Spleen (tissue), 13 donors: ENCODE measurements at places on chromosomes 12 and 14. TPM values are rescaled to one million over a fixed set of nuclear protein-coding genes. Genes with fewer than 3 reads are reported as not detected.

- DNase-seq = no peak
These were observed 101.8 kb upstream of the ATF1 start for GRCh38 chr12:50662116-50662510.

DNA sequence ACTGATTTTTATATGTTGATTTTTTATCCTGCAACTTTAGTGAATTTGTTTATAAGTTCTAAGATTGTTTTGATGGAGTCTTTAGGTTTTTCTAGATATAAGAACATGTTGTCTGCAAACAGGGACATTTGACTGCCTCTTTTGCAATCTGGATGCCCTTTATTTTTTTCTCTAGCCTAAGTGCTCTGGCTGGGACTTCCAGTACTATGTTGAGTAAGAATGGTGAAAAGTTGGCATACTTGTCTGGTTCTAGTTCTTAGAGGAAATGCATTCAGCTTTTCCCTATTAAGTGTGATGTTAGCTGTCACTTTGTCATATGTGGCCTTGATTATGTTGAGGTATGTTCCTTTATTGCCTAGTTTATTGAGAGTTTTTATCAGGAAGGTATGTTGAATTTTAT lies 68.1 kb downstream of the ERC1 start:
- DNase-seq = no peak

- no peak for DNase-seq
These were observed 53.2 kb upstream of the PKP2 start for GRCh38 chr12:32949815-32950214.

DNA sequence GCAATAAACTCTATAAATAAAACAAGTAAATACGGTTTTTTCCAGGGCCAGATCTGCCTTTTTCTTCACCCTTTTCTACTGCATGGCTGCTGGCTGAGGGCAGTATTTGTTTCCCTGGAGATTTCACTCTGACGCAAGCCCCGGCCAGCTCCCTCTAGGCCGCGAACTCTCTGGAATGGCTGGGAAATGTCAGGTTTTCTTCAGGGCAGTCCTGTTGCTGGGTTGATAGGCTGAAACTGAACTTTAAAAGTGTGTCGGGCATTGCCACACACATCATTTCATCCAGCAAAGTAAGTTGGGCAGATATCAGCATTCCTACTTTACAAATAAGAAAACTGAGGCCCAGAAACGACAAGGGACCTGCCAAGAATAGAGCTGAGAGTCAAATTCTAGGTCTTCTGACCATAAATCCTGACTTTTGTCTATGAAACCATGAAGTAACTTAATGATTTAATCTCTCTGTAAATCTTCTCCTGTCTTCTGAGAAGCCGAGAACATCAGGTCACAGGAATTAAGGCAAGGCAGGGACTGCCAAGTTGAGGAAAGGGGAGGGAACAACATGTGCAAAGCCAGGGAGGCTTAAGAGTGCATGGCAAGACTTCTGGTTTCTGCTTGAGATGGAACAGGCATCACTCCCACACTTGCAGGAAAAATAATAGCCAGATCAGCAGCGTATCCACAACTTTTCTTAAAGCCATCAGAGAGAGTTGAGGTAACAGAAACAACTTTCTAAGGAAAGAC lies 205.0 kb upstream of the CCDC196 start:
- DNase-seq = no peak

DNA sequence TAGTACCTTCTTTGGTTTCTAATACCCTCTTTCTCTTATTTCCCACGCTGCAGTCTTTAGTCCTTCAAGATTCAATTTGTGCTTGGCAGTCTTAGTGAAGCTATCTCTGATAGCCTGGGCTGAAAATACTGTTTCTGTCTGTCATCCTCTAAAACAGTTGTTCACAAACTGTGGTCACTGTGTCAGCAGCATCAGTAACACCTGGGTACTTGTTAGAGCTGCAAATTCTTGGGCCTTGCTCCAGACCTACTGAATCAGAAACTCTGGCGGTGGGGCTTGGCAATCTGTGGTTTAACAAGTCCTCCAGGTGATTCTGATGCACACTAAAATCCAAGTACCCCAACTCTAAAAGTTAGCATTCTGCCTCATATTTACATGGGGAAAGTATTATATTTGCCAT lies 217.5 kb upstream of the SEL1L start:
- no peak for DNase-seq

- no peak for DNase-seq
These were observed 103.0 kb downstream of the FSCB start for GRCh38 chr14:44404036-44404435.

- DNase-seq = no peak
These were observed 152.0 kb downstream of the KTN1 start for GRCh38 chr14:55731881-55732498.

- DNase-seq = no peak
These were observed 23.0 kb downstream of the RASSF3 start for GRCh38 chr12:64633011-64633939.

DNA sequence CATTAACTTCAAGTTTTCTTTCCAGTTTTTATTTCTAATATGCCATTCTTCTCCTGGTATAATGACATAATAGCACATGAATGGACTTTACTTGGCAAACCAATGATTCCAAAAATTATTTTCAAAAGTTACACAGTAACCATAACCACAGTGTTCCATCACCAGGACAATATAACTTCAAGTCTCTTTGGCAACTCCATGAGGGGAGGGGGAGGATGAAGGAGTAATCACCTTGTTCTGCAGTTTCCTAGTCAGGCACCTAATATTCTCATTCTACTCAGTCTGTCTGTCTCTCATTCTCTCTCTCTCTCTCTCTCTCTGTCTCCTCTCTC lies 66.6 kb downstream of the BTG1 start:
- no peak for DNase-seq

GRCh38 chr12:12025799-12026386 lies 44.8 kb upstream of the BCL2L14 start:
- no peak for DNase-seq

- DNase-seq = no peak
These were observed 938 bp downstream of the RALGAPA1 start for GRCh38 chr14:35808076-35808637.

- DNase-seq = no peak
These were observed 109.5 kb downstream of the DIP2B start for GRCh38 chr12:50614167-50614759.

GRCh38 chr12:29277231-29277630 lies 103.7 kb downstream of the ERGIC2 start:
- no peak for DNase-seq

DNA sequence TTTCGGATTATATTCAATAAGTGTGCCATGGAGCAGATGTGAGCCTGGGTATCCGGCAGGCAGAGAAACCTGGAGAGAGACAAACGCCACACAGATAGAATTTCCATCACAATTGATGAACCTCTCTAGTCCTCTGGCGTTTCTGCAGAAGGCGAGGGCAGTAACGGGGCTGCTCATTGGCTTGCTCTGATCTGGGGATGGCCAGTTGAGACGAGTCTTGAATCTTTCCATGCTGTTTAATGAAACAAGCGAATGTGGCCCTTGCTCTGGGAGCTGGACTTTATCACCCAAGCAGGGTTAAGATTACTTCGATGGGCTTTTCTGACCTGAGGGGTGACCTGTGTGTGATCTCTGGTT lies 42.4 kb upstream of the CLMN start:
- DNase-seq = no peak

DNA sequence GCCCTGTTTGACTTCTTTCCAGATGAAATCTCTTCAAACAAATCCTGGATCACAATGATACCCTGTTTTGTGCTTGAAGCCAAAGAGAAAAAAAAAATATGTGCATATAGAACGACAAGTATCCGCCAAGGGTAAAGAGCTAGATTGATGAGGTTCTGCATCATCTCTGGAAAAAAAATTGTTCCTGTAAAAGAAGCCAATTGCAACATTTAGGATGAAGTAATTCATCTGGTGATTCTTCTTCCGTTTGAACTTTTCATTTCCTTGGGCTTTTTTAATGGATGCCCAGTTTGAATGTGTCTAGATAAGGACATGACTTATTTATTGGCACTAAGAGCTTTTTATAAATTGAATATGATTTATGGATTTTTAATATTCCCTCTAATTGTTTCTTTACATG lies 38.1 kb upstream of the NPAS3 start:
- no peak for DNase-seq

DNA sequence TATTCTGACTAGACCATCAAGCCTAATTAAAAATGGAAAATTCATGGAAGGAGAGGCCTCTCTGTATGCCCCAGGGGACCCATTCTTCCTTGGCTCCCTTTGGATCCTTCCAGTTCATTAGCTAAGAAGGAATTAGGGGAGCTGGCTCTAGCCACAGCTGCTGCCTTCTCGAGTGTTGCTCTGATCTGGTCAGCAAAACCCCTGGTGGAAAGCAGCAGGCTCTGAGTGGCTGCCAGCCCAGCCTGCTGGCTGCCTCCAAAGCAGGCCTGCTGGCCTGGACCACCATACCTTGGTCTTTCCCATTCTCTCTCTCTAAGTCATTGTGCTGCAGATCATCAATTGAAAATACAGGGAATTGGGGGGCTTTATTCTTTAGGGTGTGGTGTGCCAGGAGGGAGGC lies 29.0 kb upstream of the AKAP6 start:
- DNase-seq = no peak

DNA sequence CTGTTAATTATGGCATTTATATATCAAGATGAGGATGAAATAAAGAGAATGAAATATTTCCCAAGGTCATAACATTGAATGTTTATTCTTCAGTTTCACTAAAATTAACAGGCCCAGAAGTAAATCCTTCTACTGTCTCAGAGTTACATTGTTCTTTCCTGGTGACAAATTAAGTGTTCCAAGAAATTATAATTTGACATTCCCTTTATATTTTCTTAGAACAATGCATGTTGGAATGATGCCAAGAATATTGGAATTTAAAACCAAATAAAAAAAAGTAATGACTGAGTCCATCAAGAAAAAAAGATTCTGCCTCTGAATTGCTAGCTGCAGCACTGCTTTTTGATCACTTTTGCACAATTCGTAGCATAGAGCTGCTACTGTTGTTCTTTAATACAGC lies 152.1 kb downstream of the METTL25 start:
- DNase-seq = no peak

GRCh38 chr12:39931857-39932256 lies 174.0 kb downstream of the SLC2A13 start:
- no peak for DNase-seq

GRCh38 chr12:124240493-124240892 lies 54.4 kb upstream of the RFLNA start:
- no peak for DNase-seq

Gene TECPR2
- total RNA-seq = 30.3 TPM

Gene SMAGP
- total RNA-seq = 13.4 TPM

Gene ESPL1
- total RNA-seq = 4.7 TPM

Gene CIROP
- not detected for total RNA-seq

Gene CDCA3
- 5.8 TPM for total RNA-seq

Gene SMOC1
- 12.5 TPM for total RNA-seq

Gene A2ML1
- total RNA-seq = not detected

Gene SLC22A17
- 7.1 TPM for total RNA-seq

Gene TAMALIN
- 31.7 TPM for total RNA-seq

Gene A2M
- 425 TPM for total RNA-seq

Gene BIN2
- 71.5 TPM for total RNA-seq

Gene CMAS
- total RNA-seq = 28.8 TPM

Gene SERPINA3
- total RNA-seq = 15.8 TPM
